ENCODE measurements at places on chromosomes 2 and 18.

GRCh38 chr2:19895535-19895934 lies 6.2 kb downstream of the TTC32 start:
- DNase-seq: no peak

DNA sequence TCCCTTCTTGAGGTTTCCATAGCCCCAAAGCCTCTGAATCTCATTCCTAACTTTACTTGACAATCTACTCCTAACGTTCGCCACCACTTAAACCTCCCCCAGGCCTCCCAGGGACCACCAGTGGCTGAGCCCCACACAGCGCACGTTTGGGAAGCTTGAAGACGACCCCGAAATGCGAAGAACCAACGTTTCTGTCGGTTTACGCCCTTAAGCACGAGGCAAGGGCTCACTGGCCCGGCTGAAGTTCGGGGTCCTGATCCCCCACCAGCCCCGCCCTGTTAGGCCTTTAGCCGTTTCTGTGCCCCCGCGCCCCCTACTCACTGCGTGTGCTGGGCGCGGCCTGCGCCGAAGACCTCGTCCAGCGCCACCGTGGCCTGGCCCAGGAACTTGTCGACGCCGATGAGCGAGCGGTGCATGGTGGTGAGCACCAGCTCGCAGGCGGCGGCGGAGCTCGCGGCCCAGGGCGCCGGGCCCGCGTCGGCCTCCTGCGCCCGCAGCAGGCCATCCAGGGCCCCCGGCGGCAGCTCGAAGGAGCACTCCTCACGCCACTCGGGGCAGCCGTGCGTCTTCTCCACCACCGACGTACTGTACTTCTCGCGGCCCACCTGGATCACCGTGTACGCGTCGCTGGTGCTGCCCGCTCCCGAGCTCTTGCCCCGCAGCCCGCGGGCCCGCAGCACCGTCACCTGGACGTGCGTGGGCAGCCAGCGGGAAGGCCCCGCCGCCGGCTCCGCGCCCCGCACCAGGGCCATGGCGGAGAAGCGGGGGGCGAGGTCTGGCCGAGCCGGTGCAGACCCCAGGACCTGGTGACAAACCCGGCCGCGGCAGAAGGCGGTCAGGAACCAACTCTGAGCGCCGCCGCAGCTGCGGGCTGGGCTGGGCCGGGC lies 479 bp downstream of the RAB11FIP5 start:
- no peak for DNase-seq

GRCh38 chr2:74233648-74234047 lies 35.2 kb downstream of the MTHFD2 start:
- no peak for DNase-seq

DNA sequence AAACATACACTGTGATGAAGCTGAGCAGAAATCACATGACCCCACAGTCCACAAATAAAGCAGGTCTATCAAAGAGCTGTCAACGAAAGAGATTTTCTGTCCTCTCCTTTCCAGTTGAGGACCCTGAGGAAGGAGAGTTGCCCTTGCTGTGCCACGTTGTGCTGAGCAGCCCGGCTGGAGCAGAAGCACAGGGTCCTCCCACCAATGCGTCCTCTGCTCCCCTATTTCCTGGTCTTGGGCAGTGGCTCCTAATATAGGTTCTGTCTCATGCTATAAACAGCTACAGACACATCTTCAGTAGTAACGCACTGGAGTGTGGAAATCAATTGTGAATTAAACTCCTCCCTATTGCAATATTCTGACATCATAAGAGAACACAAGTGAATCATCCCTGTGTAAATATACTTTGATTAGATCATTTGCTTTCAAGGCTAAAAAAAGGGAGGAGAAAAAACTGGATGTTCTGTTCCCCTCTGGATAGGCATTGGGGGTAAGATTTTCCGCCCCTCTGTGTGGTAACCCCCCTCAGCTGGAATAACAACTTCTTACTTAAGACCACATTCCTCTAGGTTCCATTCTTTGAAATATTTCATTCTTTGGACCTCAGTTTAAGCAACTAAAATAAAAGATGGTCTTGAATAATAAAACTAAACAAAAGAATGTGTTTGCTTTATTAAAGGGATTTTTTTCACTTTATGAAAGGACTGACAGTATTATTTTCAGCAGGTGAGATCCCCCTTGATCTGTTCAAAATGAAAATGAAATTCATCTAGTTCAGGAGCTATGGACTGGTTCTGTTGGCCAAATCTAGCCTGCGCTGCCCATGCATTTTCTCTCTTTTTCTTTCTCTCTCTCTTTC lies 8.3 kb upstream of the RHOB start:
- no peak for DNase-seq

- DNase-seq: no peak
Measured at GRCh38 chr2:11872247-11872947, 126.0 kb downstream of the LPIN1 start.

DNA sequence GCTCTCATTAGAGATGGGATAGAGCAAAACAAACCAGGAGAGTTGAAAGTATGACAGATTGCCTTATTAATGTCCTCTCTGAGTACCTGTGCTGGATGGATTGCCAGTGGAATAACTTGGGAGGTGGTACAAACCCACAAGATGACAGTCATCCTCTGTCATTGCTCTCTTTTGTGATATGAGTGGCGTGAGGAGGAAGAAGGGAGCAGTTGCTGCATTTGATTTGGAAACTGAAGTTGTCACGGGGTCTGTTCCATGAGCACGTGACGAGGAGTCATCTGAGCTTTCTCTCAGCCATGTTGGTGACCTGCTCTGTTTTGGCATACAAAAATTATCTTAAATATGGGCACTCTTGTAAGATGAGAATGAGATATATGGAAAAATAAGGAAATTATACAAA lies 204.9 kb downstream of the FAM210A start:
- DNase-seq: no peak

GRCh38 chr2:157875641-157876065 lies 477 bp downstream of the ACVR1 start:
- no peak for DNase-seq

DNA sequence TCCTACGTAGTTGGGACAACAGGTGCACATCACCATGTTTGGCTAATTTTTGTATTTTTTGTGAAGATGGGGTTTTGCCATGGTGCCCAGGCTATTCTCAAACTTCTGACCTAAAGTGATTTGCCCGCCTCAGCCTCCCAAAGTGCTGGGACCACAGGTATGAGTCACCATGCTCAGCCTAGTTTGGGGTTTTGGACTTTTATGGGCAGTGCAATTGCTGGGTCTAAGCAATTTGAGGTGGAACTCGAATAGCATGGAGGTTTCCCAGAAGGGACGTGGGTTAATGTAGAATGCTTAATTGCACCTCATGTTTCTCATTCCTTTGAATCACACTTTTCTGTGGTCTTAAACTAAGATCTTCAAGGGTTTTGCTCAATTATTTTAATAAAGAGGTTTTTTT lies 102.3 kb upstream of the EPHA4 start:
- DNase-seq: no peak

DNA sequence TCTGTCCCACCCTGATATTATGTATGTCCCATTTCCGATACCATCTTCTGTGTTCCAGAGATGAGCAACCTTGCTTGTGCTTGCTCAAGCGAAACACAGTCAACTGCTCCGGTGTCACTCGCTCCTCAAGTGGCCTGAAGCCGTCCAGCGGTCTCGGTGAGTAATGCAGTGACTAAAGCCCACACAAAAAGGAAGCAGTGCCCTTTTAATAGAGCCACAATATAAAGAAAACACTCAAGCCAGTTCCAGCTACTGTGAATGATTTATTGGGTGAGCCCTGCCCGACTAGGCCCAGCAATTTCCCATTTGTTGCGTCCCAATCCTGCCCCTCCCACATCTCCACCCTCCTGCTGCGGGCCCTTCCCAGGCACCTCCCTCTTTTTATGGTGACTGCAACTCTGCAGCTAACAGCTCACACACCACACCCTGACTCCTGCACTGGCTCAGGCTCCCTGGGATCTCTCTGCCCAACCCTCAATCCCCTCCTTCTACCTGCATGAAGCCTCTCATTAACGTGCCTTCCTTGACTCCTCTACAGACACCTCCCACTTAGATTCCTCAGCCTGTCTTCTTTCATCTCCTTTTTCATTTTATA lies 44.2 kb upstream of the DSC1 start:
- no peak for DNase-seq

- DNase-seq: no peak
Measured at GRCh38 chr2:151258121-151258520, 3.5 kb downstream of the RBM43 start.

DNA sequence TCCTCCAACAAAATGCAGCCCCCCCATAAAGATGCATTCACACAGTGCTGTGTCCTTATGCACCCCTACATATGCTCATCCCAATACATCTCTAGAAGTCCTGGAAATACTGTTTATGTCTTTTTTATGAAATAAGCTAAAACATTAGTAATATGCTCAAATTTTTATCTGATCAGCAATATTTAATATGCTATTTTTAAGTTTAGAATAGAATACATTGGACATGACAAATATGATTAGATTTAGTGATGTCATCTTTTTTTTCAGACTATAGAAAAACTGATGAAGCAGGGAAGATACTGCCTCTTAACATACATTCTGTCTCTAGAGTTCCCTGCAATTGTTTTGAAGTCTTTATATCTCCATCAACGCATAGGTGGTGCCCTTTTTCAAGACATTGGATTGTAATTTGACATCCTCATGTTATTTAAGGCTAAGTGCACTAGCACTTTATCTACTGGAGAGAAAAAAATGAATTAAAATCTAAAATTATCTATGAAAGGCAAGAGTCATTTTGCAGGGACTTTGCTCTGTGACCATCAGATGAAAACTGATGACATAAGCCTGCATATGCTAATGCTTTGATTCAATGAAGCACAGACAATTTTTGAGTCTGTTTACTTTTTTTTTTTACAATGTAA lies 395.3 kb downstream of the LPIN1 start:
- DNase-seq: no peak

DNA sequence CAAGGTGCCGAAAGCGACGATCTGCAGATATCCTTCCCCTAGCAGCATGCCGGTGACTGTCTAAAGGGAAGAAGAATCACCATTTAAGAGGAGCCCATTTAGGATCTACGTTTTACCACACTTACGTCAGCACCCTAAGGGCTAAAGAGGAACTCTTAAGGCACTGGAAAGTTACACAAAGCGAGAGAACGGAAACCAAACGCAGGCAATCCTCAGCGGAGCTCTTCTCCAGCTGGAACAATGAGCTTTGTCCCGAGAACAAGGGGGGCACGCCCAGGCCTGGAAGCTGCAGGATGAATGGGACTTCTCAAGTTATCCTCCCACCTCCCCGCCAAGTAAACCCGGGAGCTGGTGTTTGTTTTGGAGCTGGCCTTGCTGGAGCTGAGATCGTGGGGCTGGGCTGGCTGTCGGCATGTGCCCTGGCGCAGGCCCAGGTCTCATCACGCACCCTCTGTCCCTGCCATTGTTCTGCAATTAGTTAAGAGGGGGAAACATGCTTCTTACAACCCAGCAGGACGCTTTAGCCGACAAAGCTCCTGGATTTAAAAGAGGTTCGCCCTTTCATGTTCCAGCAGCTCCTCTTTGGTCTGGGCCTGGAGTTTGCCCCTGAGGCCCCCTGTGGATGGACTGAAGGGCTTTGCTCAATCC lies 36.4 kb downstream of the PXDN start:
- DNase-seq: no peak

DNA sequence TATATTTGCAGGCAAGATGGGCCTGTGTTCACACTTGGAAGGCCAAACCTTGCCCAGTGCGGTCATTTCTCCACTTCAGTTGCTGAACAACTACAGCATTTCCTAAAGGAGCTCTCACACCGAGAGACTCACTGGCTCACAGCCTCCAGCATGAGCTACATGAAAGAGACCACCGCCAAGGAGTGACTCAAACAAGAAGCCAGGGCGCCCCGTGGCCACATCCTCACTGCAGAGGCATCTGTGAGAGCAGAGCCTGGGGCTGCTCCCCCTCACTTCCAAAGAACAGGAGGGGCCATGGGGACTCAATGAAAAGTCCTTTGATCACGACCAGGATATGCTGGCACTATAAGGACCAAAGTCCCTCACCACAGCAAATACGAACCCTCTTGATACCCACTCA lies 50.0 kb downstream of the TMEM163 start:
- DNase-seq: peak; percentile 94

GRCh38 chr2:71783215-71783614 lies 329.9 kb downstream of the DYSF start:
- DNase-seq: no peak

- no peak for DNase-seq
Measured at GRCh38 chr2:98172951-98173350, 86.0 kb downstream of the VWA3B start.

DNA sequence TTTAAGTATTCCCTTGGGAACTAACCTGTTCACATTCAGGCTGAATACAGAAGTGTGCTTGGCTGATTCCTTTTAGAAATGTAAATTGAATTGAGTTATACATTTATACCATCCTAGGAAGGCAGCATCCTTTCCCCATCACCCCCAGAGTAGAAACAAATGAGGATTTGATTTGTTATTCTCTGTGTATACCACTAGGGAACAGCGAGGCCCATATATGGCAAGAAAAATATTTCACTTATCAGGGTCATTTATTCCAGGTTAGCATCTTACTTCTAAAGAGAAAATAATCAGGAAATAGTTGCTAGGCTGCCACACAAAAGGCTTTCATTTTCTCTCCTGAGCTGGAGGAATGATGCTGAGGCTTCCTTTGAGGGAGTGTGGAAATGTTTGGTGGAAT lies 516.9 kb downstream of the PIK3C3 start:
- no peak for DNase-seq

GRCh38 chr18:49041435-49042245 lies 90.9 kb upstream of the SMAD7 start:
- peak; percentile 66 for DNase-seq

- no peak for DNase-seq
Measured at GRCh38 chr2:70029814-70030409, 57.4 kb upstream of the PCBP1 start.

- DNase-seq: no peak
Measured at GRCh38 chr2:195252018-195252417, 405.0 kb upstream of the SLC39A10 start.

DNA sequence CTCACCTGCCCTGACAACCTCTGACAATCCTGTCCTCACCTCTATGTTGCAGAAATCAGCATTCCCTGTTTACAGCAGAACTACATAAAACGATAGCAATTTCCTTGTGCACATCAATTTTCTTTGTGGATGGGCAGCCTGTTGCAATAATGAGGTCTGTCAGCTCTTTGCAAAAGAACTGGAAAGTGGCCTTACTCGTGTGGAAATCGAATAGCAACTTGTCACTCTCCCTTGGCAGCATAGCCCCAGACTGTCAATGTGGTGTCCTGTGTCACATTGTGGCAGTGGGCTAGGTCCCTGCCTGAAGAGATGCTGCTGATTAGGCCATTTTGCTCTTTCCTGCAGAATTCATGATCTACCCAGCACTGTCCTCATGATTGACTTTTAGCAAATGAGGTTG lies 531.9 kb downstream of the CCDC85A start:
- DNase-seq: no peak

Data from Jurkat, Clone E6-1 (cell line).